Caki2 (cell line): ENCODE measurements at places on chromosomes 7 and 10.

GRCh38 chr7:124155432-124156022 is 122.7 kb upstream of the TMEM229A start:
- DNase-seq: peak; percentile 17

- DNase-seq: no peak
Measured at GRCh38 chr7:22864855-22865601, 42.4 kb upstream of the TOMM7 start.

DNA sequence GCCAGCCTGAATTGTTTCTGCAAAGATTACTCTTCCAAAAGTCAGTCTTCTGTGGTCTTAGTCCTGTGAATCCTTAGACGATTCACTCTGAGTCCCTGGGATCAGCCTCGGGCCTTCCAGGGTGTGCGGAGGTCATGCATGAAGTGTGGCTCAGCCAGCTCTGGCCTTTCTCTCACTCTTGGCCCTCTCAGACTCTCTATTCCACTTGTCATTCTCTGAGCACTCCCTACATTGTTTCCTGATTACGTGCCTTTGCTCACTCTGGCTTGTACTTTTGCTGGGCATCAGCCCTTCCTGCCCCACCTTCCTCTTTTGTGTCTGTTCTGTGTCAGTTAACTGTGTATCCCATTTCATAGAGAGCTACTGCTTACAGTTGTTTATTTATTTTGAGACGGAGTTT is 36.0 kb downstream of the CCNY start:
- DNase-seq: peak; percentile 90

DNA sequence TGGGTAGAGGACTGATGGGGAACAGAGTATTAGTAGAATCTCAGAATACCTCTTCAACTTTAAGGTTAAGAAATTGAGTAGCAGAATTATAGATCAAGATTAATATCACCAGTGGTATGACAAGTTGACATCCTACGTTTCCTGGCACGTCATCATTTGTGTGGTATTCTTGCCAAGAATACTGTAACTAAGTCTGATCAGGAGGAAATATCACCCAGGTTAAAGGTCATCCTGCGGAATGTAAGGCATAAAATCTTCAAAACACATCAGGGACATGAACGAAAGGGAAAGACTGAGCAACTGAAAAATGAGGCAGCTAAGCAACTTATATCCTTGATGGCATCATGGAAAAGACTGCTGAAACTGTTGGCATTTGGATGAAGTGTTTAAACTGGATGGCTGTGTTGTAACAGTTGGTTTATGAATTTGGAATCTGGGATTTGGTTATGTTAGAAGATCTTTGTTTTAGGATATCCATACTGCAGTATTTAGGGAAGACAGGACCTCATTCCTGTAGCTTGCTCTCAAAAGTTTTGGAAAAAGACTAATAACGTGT is 86.1 kb downstream of the TRIM24 start:
- no peak for DNase-seq

DNA sequence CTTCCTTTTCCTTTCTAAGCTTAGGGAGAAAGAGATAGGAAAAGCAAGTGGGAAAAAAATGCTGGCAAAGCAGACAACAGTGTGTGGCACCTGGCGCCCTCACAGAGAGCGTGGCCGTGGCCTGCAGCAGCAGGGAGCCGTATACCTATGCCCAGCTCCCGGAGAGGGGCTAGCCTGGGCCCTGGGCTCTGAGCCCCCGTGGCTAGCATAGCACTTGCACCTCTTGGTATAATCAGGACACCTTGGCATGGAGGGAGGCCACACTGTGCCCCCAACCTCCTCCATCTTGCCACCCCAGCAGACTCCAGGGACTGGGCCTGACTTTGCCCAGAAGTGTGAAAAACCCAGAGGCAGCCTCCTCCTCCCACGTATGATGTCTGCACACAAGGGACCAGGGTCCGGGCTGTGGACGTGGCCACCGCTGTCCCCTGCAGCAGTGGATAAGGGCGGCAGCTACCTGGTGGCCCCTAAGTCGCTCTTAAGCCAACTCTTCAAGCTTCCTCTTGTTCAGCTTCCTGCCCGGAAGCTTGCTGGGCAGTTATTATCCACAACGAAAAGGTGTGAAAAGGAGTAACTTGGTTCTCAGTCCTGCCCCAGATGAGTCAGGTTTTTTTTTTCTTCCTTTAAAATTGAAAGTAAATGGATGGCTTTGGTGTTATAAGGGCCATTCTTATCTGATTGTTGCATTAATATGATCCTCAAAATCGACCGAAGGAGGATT is 249.1 kb upstream of the PITRM1 start:
- DNase-seq: no peak

DNA sequence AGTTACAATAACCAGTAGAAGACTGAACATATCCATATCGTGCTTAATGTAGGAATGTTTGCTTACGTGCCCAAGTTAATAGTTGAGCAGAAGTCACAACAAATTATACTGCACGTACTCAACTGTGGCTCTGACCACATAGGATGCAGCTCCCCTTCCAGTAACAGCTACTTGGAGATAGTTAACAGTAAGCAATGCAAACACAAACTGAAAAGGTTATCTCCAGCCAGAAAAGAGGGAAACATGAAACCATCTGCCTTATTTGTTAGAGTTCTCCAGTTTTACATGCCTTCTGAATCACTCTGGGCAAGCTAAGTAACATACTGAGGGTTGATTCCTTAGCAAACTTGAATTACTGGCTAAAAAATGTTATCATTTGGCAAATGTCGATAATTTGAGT is 9.8 kb downstream of the DHX32 start:
- DNase-seq: no peak

- no peak for DNase-seq
Measured at GRCh38 chr7:27409776-27410175, 167.2 kb downstream of the EVX1 start.

DNA sequence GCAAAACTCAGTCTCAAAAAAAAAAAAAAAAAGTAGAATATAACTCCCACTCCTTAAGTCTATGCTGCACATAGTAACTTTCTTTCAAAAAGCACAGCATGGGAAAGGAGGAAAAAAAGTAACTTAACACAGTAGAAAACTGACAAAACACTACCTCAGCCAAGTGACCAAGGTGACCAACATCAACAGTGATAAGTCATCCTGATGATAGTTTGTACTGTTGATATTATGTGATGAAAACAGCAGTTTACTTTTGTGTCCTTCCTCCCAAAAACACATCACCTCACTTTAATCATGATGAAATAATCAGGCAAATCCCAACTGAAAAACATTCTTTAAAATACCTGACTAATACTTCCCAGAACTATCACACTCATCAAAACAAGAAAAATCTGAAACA is 29.3 kb upstream of the MAT1A start:
- no peak for DNase-seq

DNA sequence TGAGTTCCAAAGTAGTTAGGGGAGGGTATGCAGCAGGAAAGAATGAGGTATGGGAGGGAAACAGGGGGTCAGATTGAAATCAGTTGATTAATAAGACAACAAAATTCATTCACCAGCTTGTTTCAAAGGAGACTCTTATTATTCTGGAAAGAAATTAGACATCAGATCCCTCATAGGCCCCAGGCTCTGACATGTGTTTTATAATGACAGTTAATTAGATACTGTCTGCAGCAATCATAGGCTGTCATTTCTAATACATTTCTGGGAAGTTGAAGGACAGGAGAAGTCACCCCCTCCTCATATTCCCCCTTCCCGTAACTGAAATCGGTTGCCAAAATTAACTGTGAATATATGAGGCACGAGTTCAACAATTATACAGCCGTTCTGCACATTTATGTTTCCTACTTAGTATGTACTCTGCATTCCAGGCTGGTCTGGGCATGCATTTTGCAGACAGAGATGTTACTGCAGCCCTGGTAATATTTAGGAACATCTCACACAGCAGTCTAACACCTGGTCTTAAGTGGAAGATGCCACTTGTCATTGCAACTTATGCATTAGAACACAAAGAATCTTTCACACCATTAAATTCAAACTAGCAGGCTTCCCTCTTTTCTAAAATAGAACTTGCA is 355.2 kb upstream of the LRGUK start:
- DNase-seq: no peak

DNA sequence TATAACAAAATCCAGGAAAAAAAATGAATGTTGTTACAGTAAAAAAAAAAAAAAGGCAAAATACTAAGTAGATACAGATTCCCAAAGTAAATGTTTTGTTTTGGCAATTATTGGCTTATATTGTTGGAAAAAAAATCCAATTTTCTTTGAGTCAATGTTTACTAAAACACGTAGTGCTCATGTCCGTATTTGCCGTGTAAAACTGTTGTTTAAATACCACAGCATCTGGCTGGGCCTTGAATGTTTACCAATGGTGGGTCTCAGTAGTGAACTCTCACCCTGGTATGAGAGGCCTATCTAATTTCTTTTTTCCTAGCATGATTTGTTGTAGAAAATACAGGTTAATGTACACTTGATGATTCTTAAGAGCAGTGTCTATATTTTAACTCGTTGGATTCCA is 41.4 kb upstream of the SLC26A5 start:
- no peak for DNase-seq

DNA sequence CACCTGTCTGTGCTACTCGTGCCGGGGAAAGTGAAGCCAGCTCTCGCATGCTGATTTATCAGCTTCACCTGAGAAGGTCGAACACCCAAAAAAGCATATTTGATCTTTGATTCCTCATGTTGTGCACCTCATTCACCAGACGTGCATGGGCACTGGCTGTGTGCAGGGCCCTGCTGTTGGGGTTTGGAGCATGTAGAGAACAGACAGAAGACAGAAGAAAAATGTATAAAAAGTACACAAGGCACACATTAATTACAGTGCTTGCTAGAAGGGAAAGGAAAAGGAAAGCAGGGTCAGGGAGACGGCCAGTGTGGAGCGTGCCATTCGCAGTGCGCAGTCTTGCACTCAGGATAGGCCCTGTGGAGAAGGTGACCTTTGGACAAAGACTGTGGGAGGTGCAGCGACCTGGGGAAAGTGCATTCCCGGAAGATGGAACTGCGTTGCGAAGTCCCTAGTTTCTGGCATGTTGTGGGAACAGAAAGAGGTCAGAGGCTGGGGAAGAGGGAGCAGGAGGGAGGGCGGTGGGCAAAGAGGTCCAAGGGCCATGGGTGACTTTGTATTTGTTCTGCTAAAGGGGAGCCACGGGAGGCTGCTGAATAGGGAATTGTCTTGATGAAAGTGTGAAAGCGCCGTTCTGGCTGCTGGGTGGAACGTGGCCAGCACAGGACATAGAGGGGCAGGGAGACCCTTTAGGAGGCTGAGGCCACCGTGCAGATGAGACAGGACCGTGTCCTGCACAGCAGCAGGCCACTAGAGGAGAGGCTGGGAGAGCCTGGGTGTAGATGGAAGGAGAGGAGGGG is 232.8 kb downstream of the GLRX3 start:
- no peak for DNase-seq

DNA sequence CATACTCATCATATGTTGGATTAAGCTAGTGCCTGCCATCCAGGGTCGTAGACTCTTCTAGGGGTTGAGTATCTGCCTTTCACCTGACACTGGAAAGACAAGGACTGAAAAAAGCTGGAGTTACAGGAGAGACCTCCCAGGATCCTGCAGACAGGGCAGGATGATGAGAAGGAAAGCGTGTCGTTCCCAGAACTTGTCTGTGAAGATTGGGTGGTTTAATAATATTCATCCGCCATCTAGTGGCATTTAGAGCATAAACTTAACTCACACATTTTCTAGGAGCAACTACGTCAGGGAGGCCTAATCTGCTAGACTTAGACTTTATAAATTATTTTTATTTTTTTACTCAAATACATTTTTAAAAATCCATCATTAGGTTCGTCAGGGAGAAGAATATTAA is 59.6 kb downstream of the ADRB1 start:
- DNase-seq: peak; percentile 24

GRCh38 chr10:113385021-113385999 is 167.5 kb upstream of the HABP2 start:
- DNase-seq: peak; percentile 63

- no peak for DNase-seq
Measured at GRCh38 chr7:55377162-55377817, 12.2 kb downstream of the LANCL2 start.

GRCh38 chr7:157715071-157715937 is 378.5 kb downstream of the DNAJB6 start:
- no peak for DNase-seq

DNA sequence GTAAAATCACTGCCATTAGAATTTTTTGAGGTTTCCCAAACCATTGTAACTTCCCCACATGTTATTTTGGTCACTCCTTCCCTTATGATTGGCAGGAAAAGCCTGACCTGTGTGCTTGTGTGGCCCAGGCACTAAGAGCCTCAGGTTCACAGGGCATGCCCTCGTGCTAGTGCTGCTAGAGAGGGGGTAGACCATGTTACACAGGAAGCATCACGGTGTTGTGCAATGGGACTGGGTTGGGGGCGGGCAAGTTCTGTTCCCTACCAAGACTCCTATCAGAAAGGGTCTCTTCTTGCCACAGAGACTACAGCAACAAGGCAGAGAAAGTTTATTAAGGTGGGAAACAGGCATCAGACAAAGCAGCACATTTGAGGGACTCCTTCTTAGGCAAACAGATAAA is 32.2 kb downstream of the LSM5 start:
- no peak for DNase-seq

DNA sequence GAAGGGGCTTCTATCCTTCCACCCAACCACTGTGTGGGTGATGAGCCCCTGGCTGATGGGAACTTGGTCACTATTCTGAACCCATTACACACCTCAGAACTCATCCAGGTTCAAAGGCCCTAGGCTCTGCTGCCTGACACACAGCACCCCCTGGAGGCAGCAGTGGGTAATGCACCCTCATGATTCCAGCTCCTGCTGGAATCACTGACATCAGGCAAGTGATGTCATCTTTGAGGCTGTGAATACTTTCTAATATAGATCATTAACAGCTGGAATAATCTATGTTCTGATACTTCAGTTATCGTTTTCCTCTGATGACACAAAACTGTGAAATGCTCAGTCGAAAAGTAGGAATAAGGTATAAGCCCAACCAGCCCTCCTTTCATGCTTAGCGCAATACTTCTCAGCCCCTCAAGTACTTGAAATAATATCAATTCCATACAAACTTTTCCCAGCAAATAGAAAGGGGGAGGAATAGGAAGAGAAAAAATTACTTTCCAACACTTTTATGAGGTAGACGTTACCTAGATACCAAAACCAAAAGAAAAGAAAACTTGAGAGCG is 7.5 kb upstream of the RBP3 start:
- peak; percentile 30 for DNase-seq

DNA sequence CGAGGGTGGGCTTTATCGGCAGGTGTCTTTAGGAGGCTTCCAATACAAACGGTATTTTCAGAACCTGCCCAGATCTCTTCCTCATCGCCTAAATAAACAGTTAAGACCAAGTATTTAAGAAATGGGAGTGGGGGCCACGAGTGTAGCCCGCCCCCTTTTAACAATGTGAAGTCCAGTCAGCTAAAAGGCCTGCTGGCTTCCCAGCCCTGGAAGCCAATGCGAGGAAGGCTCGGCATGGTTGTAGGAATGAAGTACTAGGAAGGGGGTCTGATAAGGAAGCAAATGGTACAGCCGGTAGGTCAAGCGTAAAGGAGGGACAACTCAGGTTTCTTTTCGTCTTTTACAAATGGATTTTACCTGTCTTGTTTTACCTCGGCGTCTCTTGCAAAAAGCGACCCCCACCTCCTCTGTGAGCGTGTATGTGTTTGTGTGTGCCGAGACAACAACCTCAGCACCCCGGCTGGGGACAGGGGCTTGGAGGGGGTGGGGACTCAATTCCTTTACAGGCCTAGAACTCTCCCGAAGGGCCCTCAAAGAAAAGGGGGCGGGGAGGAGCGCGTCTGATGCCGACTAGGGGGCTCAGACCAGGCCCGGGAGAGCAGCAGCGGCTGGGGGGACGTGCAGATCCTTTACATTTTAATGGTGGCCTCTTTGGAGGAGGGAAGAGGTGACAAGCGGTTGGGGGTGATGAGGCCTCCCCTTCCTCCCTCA is 147.6 kb downstream of the GPR85 start:
- DNase-seq: peak; percentile 24

- no peak for DNase-seq
Measured at GRCh38 chr10:94036766-94037033, 43.0 kb downstream of the PLCE1 start.
